ENCODE measurements at places on chromosomes 16 and 17.
A peak's percentile ranks its signal among the peaks of the same experiment; 100 is the strongest.

- DNase-seq, result no peak
Measured at GRCh38 chr16:8740775-8741355, 56.6 kb downstream of the TMEM186 start.

DNA sequence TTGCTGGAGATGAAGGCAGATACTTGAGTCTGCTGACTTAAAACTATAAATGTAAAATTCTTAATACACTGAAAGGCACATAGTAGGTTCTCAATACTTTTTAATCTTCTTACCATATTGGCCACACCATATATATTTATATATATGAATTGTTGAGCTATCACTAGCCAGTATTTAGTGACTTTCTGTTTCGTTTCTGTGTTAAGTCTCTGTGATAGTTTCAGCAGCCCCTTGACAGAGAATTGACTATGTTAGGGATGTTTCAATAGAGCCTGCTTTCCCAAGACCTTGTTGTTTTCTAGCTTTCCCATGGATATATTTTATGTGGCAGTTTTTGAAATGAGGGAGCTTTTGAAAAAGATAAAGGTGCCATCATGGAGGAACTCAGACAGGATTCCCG is 206.5 kb upstream of the GOT2 start:
- DNase-seq, result no peak

DNA sequence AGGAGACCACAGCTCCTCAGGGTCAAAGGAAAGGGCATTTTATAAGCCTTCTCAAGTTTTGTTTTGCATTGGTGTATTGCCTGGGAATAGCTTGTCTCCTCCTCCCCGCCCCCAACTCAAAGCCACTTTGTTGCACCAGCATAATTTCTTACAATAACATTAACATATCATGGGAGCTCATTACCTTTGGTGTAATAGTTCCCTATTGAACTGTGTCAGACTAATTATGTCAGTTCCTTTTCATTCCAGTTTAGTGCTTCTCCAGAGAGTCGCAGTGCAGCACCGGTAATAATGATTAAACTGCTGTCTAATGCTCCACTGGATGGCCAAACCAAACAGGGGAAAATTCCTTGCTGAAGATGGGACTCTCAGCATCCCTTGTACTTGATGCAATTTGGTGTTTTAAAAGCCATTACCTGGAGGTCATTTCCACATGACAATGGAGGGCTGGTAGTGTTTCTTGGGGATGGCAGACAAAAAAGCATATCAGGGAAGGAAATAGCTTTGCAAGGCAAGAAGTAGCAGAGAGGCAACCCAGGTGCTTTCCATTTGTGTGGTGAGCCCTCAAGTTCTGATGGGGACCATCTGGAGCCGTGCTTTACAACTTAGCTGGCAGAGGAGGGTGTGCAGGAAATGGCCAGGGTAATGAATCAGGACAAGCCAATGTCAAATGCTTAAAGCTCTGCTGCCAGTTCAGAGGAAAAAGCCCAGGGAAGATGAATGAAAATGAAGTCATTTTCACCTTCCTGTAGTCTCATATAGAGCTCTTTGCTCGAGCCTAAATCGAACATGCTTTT is 91.5 kb upstream of the NLRP1 start:
- no peak for DNase-seq

GRCh38 chr16:56424404-56424764 is 961 bp downstream of the AMFR start:
- no peak for DNase-seq

GRCh38 chr16:57070424-57070823 is 22.0 kb upstream of the CPNE2 start:
- DNase-seq, result no peak

DNA sequence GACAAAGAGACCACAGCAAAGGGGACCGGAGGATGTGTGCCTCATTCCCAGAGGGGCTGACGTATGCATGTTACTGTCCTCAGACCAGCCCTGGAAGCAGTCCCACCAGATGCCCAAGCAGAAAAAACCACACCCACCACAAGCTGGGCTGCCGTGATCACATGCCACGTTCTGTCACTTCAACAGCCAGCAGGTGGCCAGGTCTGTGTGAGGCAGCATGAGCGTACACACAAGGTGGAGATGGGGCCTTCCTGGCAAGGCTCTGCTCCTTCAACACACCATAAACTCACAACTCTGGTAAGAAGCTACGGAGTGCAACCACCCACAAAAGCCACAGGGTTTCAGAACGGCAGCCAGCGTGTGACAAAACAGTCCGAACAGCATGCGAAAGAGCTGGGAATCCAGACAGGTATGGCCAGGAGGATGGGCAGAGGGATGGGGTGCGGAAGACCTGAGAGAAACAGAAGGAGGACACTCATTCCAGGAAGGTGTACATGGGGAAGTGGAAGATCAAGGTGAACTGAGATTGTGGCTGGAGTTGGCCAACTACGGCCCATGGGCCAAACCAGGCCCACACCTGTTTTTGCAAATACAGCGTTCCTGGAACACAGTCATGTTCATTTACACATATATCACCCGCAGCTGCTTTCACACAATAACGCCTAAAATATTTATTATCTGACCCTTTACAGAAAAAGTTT is 27.9 kb downstream of the MBTPS1 start:
- DNase-seq, result no peak

DNA sequence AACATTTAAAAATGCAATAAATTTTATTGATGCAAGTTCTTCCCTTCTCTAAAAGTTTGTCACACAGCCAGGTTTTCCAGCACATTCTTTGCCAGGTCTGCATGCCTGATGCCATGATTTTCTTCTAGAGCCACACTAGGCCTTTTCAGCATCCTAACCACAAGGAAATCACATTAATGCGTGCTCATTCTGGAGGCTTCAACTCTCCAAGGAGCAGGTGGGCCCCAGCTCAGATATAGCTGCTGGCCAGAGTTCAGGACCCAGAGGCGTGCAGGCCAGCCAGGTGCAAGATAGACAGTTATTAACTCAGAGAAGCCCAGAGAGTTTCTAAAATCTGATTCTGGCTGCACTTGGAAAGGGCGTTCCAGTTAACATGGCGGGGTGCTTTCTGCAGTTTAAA is 124.5 kb upstream of the MAF start:
- DNase-seq, result no peak

DNA sequence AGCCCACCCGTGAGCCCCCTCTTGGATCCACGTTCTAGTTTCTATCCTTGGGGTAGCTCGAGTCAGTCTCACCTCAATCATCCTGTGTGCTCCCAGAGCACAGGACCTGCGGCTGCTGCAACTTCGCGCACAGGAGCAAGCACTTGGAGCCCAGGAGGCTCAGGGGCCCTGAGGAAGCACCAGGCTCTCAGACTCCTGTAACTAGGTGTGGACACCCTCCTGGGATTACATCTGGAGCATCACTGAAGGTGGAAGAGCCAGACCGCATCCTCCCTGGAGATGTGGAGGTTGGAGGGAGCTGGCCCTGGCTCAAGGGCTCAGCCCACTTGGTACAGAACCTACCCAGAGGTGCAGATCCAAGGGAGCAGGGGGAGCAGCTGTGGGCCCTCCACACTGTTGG is 2.7 kb downstream of the HBQ1 start:
- DNase-seq, result no peak

- DNase-seq, result no peak
Measured at GRCh38 chr17:81991684-81992305, 14.4 kb downstream of the ASPSCR1 start.

DNA sequence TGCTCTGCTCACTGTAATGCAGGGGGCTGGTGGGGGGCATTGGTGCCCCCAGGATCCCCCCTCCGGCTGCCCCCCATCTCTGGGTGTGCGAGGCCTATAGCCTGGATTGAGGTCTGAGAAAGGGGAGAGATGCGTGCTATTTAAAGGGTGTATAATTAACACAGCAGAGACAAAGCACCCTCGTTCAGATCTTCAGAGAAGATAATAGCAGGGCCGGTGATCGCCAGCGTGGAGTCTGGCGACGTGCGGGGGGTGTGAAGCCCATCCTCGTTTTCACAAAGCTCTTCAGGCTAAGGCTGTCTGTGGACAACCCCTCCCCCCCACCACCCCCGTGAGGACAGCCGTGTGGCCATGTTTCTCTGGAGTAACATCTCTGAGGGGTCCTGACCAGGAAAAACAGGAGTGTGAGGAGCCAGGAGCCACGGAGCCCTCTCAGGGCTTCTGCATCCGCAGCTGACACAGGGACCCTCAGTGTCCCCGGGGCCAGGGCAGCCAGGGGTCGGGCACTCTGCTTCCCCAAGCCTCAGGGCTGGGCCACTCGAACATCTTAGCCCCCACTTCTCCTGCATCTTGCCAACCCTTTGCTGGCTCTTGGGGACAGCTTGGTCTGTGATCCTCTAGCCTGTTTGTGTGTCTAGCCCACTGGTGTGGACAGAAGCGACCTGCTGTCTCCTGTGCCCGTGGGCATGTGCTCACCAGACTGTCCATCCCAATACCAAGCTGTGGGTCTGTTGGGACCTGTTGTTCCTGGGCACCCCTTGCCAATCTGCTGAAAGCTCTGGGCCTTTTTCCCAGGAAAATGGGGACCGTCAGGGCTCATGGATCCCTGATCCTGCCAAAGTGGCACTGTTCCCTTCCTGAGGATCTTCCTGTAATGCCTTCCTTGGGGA is 58.9 kb downstream of the BAIAP2 start:
- no peak for DNase-seq

GRCh38 chr17:915538-916201 is 63.9 kb downstream of the NXN start:
- no peak for DNase-seq

GRCh38 chr17:57356153-57356718 is 99.9 kb downstream of the MSI2 start:
- no peak for DNase-seq

GRCh38 chr17:37791447-37792399 is 46.9 kb upstream of the HNF1B start:
- DNase-seq, result no peak

DNA sequence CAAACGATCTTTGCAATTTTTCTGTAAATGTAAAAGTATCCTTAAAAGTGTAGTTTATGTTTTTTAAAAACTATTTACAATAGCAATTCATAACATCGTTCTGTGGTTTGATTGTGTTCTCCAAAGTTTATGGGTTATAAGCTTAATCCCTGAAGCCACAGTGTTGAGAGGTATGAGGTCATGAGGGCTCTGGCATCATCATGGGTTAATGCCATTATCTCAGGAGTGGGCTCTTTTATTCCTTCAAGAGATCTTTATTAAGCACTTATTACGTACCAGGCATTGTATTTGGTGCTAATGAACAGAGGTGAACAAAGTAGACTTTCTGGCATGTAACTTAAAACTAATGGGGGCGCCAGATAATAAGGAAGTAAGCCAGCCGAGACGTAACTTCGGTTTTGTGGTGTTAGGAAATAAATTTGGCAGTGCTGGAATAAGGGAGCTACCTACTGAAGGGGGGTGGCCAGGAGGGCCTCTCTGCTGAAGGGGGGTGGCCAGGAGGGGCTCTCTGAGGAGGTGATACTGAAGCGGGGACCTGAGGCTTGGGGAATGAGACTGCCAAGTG is 158.1 kb downstream of the VPS53 start:
- no peak for DNase-seq

DNA sequence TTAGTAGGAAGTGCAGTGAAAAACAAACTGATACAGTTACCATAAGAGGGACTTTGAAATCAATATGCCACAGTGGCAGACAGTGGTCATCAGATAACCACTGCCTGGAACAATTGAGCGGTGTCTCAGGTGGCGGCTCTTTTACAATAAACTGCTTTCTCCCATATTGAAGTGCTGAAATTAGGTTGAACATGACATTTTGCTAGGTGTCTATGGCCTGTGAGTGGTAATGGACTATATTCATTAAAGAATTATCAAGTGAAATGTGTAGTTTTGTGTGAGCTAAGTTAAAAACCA is 214.7 kb downstream of the RPTOR start:
- DNase-seq, result no peak

GRCh38 chr16:81481207-81481821 is 36.7 kb downstream of the CMIP start:
- DNase-seq, result peak; percentile 38

GRCh38 chr17:16873174-16874035 is 98.5 kb downstream of the TNFRSF13B start:
- no peak for DNase-seq

GRCh38 chr17:51259564-51260236 is at the start of gene MBTD1:
Gene MBTD1 (minus strand): TSS chr17:51260049. CDS start chr17:51225161, 34,888 bp downstream.
- peak; percentile 91 for DNase-seq

GRCh38 chr17:47726796-47727703 is 6.0 kb upstream of the TBX21 start:
- DNase-seq, result no peak

- no peak for DNase-seq
Measured at GRCh38 chr16:17403859-17404545, 66.8 kb downstream of the XYLT1 start.

DNA sequence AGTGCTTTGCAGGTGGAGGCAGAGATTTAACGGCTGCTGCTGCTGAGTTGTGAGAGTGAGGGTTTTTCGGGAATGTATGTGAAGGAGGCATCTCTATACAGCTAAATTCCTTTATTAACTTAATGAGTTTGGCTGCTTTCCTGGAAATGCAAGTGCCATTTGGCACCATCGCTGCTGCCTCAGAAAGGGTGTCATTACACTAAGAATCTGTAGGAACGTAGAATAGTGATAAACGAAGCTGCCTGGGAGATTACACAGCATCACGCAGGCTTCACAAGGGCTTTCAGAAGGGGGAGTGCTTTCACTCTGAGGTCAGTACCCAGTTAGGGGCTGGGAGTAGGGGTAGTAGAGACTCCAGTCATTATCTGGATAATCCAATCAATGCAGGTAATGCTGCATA is 14.1 kb upstream of the NLRP1 start:
- no peak for DNase-seq

DNA sequence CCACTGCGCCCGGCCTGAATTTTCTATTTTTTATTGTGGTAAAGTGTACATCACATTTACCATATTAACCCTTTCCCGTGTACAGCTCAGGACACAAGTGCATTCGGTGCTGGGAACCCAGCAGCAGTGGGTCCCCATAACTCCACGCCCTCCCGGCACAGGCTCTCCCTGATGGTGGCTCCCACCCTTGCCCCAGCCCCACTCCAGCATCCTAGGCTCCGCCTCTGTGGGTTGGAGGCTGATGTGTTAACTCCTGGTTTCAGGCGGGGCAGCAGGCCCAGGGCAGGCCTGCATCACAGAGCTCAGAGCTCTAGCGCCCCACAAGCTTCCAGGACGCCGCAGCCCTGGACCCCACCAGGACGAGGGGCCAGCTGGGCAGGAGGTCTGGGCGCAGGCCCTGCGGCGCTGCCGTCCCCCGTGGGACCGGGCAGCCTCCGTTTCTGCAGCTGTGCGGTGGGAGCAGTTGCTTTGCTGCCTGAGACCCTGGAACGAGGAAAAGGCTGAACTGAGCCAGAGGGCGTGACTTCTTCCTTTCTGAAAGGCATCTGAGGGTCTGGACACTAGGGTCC is 19.6 kb downstream of the ZFPM1 start:
- no peak for DNase-seq

DNA sequence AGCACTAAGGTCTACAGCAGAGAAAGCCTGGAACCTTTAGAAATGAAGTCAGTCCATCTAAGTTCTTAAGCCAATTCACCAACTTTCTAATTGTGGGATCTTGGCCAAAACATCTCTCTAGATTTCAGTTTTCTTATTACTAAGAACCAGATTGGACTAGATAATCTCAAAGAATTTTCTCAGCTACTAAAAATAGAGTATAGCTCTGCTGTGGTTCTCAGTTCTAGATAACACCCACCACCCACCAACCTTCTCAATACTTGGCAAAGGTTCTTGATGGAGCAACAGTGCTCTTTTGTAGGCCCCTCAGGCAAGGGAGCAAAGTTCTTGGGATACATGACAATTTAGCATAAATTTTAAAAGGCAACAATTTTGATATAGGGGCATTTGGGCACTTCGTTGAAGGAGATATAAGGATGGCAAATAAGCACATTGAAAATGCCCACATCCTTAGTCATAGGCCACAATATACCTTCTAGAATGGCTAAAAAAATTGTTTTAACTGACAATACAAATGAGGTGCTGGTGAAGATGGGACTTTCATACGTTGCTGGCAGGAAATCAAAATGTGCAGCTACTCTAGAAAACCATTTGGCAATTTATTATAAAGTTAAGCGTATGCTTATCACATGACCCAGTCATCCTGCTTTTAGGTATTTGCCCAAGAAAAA is 74.4 kb upstream of the TMEM132E start:
- DNase-seq, result no peak

Measured in esophagus squamous epithelium (tissue), 5 donors.